ENCODE measurements at places on chromosomes 1 and 21.

DNA sequence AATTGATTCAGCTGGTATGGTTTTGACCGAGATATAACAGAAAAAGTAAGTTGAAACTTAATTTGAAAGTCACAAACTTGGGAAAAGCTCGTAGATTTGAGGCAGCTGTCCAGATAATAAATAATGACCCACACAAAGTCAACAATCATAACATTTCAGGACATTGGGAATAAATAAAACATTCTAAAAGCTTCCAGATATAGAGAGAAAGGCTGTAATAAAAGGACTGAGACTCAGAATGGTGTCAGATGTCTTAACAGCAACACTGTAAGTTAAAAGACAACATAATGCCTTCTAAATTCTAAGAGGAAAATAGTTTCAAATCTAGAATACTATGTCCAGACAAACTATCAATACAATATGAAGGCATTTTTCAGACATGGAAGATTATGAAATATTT lies 163.3 kb downstream of the CDC42BPA start:
- H3K27me3 ChIP-seq = no peaks in the 10 kb centered on the region
- no peaks in the 10 kb centered on the region for H3K36me3 ChIP-seq
- no peaks in the 10 kb centered on the region for H3K4me1 ChIP-seq
- H3K27ac ChIP-seq = no peak overlapping the region

DNA sequence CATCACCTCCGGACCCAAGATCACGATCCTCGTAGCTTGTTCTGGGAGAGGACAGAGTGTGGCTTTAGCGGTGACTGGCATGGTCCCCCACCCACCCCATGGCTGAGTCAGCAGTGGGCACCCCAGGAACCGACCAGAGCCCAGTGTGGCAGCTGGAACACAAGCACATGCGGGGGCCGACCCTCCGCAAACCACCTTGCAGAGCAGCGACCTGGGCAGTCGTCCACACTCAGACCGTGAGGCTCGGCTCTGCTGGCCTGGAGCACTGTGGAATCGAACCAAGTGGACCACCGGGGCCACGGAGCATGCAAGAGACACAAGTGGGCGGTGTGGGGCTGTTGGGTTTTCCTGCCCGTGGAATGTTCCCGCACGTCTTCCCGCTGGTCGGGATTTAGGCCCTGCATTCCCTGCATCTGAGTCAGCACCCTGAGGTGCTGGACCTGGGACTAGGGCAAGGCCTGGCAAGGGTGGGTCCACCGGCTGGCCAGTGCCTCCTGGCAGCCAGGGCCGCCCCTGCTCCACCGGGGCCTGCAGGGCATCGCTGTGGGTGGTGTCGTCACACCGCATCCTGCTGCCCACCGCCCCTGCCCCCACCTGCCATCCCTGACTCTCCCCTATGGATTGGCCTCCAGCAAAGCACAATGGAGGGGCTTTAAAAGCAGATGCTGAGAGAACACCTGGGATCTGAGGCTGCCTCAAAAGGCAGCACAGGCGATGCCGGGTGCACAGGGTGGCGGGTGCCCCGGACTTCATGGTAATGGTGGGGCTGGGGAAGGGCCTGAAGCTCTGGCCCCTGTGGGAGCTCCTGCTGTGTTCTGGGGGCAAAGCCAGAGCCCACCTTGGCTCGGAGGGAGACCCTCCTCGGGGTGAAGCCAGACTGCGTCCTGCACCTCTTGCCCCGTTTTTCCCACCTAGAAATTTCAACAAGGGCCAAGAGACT lies 18.5 kb downstream of the MORN1 start:
- H3K27me3 ChIP-seq = no peaks in the 10 kb centered on the region
- no peak for DNase-seq
- H3K36me3 ChIP-seq = no peaks in the 10 kb centered on the region
- no peak overlapping the region for H3K27ac ChIP-seq

DNA sequence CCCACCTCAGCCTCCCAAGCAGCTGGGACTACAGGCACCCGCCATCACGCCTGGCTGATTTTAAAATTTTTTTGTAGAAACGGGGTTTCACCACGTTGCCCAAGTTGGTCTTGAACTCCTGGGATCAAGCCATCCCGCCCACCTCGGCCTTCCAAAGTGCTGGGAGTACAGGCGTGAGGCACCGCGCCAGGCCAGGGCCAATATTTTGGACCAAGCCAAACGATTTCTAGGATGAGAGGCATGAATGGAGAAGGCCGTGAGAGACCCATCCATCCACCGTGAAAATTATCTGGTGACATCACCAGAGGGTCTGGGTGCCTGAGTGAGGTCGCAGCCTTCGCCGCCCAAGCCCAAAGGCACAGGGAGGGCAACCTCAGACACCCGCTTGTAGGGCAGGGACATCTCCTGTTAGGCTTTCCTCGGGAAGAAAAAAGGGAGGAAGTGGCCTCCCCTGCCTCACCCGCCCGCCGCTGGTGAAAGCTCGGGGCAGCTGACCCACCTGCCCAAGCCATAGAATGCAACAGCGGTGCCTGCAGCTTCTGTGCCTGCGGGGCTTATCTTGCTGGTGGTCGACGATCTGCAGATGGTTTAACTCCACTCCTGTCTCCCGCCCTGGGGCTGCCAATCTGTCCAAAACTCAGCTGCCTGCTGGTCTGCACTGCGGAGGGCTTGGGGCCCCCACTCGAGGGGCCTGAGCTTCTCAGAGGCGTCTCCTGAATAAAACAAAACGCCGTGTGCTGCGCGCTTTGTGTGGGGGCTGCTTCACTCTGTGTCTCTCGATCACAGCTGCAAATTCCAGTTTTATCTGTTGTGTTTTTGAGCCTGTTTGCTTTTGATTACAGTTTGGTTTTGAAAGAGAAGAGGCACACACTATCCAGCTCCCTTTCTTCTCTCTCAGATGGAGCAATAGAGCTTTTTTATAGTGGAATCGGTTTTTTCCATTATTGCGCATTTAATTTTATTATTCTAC lies 85.8 kb downstream of the MRPS6 start:
- H3K4me1 ChIP-seq = no peaks in the 10 kb centered on the region
- no peak for DNase-seq
- H3K4me3 ChIP-seq = no peak overlapping the region
- no peaks in the 10 kb centered on the region for H3K27me3 ChIP-seq
- no peak overlapping the region for H3K27ac ChIP-seq
- no peaks in the 10 kb centered on the region for H3K36me3 ChIP-seq

- DNase-seq = no peak
- peaks cover 5% of the 10 kb centered on the region for H3K4me1 ChIP-seq
- no peaks in the 10 kb centered on the region for H3K27me3 ChIP-seq
- peaks cover 45% of the 10 kb centered on the region for H3K36me3 ChIP-seq
These were observed 43.2 kb downstream of the DSTYK start for GRCh38 chr1:205168291-205168690.

- H3K4me1 ChIP-seq = no peaks in the 10 kb centered on the region
- no peak for DNase-seq
- no peak overlapping the region for H3K27ac ChIP-seq
- no peaks in the 10 kb centered on the region for H3K27me3 ChIP-seq
- H3K36me3 ChIP-seq = no peaks in the 10 kb centered on the region
These were observed 413.4 kb downstream of the DSCAM start for GRCh38 chr21:40433538-40433937.

GRCh38 chr1:27632387-27633297 lies 2.3 kb downstream of the FGR start:
- H3K4me1 ChIP-seq = peaks cover 52% of the 10 kb centered on the region
- H3K27me3 ChIP-seq = no peaks in the 10 kb centered on the region
- peak overlapping the region; percentile 13 for H3K4me3 ChIP-seq
- H3K36me3 ChIP-seq = no peaks in the 10 kb centered on the region
- no peak for DNase-seq

GRCh38 chr1:168172250-168172915 lies 6.4 kb upstream of the TIPRL start:
- no peaks in the 10 kb centered on the region for H3K36me3 ChIP-seq
- no peaks in the 10 kb centered on the region for H3K4me1 ChIP-seq
- DNase-seq = no peak
- no peaks in the 10 kb centered on the region for H3K27me3 ChIP-seq
- H3K27ac ChIP-seq = no peak overlapping the region

GRCh38 chr1:20153000-20153418 lies 13.9 kb downstream of the PLA2G2F start:
- no peaks in the 10 kb centered on the region for H3K27me3 ChIP-seq
- no peak for DNase-seq

- DNase-seq = no peak
- H3K27me3 ChIP-seq = no peaks in the 10 kb centered on the region
- no peaks in the 10 kb centered on the region for H3K36me3 ChIP-seq
- no peak overlapping the region for H3K27ac ChIP-seq
These were observed 13.1 kb upstream of the TMEM61 start for GRCh38 chr1:54967372-54967771.

GRCh38 chr1:243558576-243558975 lies 291.5 kb downstream of the AKT3 start:
- no peak for DNase-seq
- H3K27me3 ChIP-seq = no peaks in the 10 kb centered on the region
- no peak overlapping the region for H3K27ac ChIP-seq
- H3K36me3 ChIP-seq = peaks cover 19% of the 10 kb centered on the region

- no peaks in the 10 kb centered on the region for H3K4me1 ChIP-seq
- no peak for DNase-seq
- peaks cover 18% of the 10 kb centered on the region for H3K27me3 ChIP-seq
- no peaks in the 10 kb centered on the region for H3K36me3 ChIP-seq
These were observed 7.8 kb upstream of the RIPK4 start for GRCh38 chr21:41774467-41775148.

- H3K4me1 ChIP-seq = peaks cover 3% of the 10 kb centered on the region
- peaks cover 11% of the 10 kb centered on the region for H3K36me3 ChIP-seq
- H3K27me3 ChIP-seq = no peaks in the 10 kb centered on the region
- DNase-seq = no peak
- H3K27ac ChIP-seq = no peak overlapping the region
These were observed 66.6 kb downstream of the TPR start for GRCh38 chr1:186308264-186309060.

DNA sequence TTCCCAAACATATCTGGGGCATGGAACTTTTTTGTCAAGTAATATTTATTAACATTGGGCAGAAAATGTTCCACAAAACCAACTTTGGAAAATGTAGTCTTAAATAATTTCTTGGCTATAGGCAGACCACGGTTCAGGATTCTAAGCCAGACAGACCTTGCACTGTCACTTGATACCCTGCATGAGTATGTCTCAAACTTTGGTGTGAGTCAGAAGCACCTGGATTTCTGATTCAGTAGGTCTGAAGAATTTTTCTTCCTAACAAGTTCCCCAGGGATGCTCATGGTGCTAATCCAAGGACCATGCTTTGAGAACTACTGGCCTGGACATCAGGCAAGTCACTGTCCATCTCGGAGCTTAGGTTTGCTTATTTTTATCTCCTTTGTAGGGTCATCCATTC lies 562.0 kb downstream of the PLPP3 start:
- no peaks in the 10 kb centered on the region for H3K27me3 ChIP-seq
- no peak overlapping the region for H3K4me3 ChIP-seq
- no peaks in the 10 kb centered on the region for H3K4me1 ChIP-seq
- no peak overlapping the region for H3K27ac ChIP-seq
- no peaks in the 10 kb centered on the region for H3K36me3 ChIP-seq
- no peak for DNase-seq

- no peak overlapping the region for H3K27ac ChIP-seq
- H3K4me1 ChIP-seq = peaks cover 54% of the 10 kb centered on the region
- H3K27me3 ChIP-seq = no peaks in the 10 kb centered on the region
- no peak for DNase-seq
- no peak overlapping the region for H3K4me3 ChIP-seq
- no peaks in the 10 kb centered on the region for H3K36me3 ChIP-seq
These were observed 25.2 kb downstream of the MAPKAPK2 start for GRCh38 chr1:206709772-206710459.

DNA sequence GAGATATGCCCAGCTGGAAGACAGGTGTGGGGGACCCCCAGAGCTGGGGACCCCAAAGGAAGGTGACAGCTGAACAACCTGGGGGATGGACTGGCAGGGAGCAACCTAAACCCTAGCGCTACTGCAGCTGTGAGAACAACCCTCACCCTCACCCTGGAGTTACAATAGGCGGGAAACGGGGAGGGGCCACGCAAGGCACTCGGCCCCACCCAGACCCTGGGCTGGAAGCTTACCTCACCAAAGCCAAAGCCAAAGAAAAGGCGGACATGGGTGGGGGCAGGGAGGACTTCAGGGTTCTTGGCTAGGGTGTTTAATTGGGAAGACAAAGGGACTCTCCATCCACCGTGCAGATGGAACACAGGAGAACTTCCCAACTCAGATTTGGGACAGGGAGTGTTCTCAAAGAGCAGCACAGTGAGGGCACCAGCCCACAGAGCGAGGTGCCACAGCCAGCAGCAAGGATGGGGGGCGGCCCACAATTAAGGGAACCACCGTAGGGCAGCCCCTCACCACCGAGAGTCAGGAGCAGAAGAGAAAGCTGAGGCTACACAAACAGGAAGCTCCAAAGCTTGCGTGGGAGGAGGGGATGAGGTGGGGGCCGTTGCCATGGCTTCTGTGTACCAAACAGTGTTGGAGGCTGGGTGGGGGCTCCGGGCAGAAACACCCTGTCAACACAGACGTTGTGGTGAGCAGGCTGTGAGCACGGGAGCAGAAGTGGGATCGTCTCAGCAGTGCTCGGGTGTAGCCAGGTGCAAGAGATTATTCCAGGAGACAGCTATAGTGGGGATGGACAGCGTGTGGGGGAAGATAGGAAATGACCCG lies 1.9 kb downstream of the TAGLN2 start:
- peaks cover 33% of the 10 kb centered on the region for H3K4me1 ChIP-seq
- no peaks in the 10 kb centered on the region for H3K27me3 ChIP-seq
- peaks cover 28% of the 10 kb centered on the region for H3K36me3 ChIP-seq
- H3K27ac ChIP-seq = peak overlapping the region; percentile 100

DNA sequence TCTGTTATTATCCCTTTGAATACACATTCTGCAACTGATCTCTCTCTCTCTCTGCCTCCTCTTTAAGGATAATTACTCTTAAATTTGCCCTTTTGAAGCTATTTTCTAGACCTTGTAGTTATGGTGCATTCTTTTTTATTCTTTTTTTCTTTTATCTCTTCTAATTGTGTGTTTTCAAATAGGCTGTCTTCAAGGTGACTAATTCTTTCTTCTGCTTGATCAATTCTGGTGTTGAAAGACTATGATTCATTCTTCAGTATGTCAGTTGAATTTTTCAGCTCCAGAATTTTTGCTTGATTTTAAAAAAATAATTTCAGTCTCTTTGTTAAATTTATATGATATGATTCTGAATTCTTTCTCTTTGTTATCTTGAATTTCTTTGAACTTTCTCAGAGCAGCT lies 95.6 kb upstream of the GPR52 start:
- H3K27me3 ChIP-seq = no peaks in the 10 kb centered on the region
- no peak overlapping the region for H3K27ac ChIP-seq
- no peak overlapping the region for H3K4me3 ChIP-seq
- no peak for DNase-seq
- H3K4me1 ChIP-seq = no peaks in the 10 kb centered on the region
